NCI-H187 (cell line): ENCODE measurements at places on chromosomes 12 and 14.
A peak's percentile ranks its signal among the peaks of the same experiment; 100 is the strongest.

- no peak for DNase-seq
These were observed 652 bp downstream of the RFLNA start for GRCh38 chr12:124295431-124296058.

- peak; percentile 67 for DNase-seq
These were observed 12.2 kb upstream of the NID2 start for GRCh38 chr14:52080808-52081755.

GRCh38 chr14:35934499-35934898 lies 108.4 kb downstream of the BRMS1L start:
- no peak for DNase-seq

DNA sequence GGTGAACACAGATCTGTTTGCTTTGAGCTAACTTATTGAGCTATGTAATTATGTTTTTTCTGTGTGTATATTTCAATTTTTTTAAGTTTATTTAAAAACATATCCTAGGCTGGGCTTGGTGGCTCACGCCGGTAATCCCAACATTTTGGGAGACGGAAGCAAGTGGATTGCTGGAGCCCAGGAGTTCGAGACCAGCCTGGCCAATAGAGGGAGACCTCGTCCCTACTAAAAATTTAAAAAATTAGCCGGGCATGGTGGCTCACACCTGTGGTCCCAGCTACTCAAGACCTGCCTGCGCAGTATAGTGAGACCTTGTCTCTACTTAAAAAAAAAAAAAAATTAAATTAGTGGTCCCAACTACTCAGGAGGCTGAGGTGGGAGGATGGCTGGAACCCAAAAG lies 16.2 kb upstream of the RNASE1 start:
- no peak for DNase-seq

DNA sequence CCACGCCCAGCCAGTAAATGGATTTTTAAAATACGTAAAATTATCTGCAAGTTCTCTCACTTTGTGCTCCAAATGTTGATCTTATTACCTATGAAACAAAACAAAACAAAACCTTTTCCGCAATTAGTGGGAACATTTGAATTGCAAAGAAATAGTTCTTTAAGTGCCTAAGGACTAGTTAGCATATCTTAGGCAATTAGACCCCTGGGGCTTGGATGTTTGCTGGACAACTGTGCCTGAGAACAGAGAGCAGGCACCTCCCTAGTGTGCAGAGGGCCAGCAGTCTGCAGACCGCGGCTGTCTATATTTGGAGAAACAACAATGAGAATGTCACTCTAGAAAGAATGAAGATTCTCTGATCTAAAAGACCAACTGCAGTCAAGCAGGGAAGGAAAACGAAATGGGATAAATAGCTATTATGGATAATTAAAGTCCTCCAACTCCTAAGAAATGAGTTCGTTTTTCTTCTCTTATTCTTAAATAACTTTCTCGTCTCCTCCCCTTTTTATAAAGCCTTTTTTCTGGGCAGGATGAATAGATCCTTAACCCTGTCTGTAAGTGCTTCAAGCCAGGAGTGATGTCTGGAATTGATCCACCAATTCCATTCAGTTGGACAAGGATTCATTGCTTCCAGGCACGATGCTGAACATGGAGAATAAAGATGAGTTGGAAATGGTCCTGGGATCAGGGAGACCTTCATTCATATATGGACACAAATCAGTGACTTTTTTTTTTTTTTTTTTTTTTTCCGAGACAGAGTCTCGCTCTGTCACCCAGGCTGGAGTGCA lies 16.2 kb downstream of the SLC17A8 start:
- DNase-seq, result no peak

- no peak for DNase-seq
These were observed 160.7 kb downstream of the ETV6 start for GRCh38 chr12:11810206-11810545.

DNA sequence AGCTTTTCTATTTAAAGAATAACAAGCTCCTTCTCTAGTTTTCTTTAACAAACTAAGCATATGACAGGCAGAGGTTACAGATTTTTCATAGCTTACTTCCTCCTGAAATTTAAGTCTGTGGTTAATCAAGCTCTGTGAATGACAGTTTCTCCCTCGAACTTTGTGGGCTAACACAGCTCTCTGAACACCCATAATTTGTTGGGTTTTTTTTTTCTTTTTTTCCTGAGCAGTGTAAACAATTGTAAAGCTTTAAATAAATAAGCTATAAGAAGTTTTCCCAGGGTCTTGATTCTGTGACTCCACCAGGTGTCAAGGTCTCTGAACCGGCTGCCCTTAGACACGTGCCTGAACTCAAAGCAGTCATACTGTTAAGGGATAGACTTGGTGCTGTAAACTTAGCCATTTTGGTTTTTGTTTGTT lies 128.1 kb upstream of the AMIGO2 start:
- DNase-seq, result no peak

- no peak for DNase-seq
These were observed 5.3 kb downstream of the FKBP4 start for GRCh38 chr12:2800046-2800570.

- no peak for DNase-seq
These were observed 17.1 kb downstream of the OTUB2 start for GRCh38 chr14:94043111-94043755.

DNA sequence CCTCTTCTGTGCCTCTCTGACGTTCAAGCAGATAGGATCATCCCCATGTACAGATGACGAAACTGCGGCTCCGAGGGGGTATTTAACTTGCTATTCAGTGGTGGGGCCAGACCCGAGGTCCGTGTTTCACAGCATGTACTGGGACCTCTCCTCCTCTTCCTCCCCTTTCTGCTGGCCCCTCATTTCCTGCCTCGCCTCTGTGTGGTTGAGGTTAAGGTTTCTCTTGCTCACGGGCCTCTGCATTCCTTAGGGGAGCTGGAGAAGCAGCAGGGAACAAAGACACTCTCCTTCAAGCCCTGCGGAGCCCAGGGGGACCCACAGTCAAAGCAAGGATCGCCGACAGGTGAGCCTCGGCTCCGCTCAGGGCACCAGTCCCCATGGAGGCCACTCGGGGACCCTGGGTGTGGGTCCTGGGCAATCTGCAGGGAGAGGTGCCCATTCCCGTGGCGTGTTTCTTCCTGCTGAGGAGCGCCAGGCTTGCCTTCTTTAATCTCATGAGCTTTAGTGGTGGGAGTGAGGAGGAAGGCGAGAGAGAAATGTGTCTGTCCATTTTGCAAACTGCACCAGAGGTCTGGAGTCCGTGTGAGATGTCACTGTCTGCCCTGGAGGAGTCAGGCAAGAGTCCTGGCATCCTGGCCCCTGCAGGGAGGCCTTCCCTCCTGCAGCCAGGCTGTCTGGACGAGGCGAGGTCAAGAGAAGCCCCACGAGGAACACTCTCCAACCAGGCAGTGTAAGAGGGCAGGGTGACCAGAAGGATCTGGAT lies 45.0 kb downstream of the SLC6A12 start:
- no peak for DNase-seq

DNA sequence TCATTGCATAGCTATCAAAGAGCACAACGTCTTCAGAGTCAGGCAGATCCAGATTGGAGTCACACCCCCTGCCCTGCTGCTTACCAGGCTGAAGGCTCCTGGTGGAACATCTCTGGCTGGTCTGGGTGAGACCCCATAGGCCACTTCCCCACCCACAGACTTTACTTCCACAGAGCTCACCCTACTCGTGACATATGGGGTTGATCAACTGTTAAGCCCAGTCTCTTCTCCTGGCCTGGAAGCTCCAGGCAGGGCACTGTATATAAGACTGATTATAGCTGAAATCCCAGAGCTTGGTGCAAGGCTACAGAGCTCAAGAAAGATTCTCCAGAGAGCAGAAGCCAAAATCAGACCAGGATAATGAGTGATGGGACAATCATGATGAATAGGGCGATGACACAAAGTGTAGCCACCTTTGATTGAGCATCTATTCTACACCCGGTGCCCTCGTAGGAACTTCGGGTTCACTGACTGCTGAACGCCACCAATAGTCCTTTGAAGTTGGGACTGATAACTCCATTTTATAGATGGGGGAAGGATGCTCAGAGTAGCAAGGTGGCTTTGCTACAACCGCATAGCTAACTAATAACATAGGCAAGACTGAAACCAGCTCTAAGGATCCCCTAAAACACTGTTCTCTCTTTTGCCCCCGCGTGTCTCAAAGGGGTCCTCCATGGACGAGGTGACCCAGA lies 287.8 kb downstream of the BCL11B start:
- no peak for DNase-seq

DNA sequence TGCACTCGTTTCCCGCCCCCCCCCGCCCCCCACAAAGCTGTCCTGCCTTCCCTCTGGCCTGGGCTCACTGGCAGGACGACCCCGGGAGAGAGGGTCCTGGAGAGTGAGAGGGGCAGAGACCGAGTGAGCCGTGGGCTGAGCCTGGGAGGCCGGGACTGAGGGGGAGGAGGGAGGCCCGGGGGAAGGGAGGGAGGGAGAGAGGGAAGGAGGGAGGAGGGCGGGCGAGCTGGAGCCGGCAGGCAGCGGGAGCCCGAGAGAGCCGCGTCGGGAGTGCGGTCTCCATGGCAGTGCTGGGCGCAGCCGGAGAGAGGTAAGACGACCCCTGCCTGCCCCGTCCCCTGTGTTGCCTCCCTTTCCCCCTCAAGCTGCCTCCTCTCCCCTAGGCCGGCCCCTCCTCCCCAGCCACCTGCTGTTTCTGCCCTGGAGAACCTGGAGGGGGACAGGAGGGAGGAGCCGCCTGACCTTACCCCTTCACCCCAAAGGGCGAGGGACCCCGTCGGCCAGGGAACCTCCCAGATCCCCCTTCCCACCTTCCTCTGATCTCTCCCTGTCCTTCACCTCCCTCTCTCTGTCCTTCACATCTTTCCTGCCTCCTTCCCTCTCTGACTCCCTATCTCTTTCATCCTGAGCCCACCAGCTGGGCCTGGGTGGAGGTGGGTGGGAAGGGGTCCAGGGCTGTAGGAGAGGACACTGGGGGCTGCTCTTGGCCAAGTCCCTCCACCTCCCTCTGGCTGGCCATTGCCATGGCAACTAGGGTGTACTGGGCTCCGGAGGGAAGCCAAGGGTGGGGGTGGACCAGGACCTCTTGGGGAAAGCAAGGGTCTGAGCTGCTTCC lies at the start of gene GPR162:
Gene GPR162 (plus strand): TSS at position 231 of the 835 bp plus-strand sequence. CDS start 2,078 bp downstream, outside the sequence.
- DNase-seq, result peak; percentile 65

DNA sequence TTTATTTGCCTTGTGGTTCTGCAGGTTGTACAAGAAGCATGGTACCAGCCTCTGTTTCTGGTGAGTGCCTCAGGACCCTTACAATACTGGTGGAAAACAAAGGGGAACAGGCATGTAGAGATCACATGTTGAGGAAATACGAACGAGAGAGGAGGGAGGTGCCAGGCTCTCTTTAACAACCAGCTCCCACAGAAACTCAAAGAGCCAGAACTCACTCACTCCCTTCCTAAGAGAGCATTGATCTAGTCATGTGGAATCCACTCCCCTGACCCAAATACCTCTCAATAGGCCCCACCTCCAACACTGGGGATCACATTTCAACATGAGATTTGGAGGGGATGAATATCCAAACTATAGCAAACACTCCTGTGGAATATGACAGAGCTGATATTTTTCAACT lies 938.0 kb downstream of the GALC start:
- no peak for DNase-seq
